CD4-positive, alpha-beta T cell treated with Interleukin-12 subunit alpha and Interleukin-12 subunit beta, for 1 hour (primary cell): ENCODE measurements at places on chromosomes 4 and X.

GRCh38 chrX:47540754-47541538, 20.1 kb upstream of the ARAF start:
- no peak for DNase-seq

DNA sequence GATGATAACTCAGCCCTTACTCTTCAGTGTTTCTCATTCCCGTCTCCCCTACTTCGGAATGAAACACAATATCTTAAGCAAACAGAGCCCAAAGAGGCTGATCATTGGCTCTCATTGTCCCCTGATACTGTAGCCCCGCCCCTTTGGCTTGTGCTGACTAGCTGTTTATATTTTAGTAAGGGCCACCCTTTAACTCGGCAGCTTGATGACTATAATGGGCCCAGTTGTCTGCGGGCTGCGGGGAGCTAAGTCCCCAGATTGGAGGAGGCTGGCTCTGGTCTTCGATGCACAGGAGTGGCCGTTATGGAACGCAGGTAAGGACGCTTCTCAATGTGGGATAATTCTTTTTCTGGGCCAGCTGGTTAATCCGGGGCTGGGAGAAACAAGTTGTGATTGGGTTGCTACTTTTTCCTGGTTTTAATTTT, at the start of gene TRIM2:
Gene TRIM2 (plus strand): TSS at position 197 of the 425 bp plus-strand sequence. CDS start 88 bp downstream, at position 285.
- DNase-seq: no peak

- DNase-seq: no peak
Observed at GRCh38 chr4:73843369-73843768, 6.9 kb downstream of the CXCL6 start.

GRCh38 chr4:43341741-43342140, 449.2 kb downstream of the GRXCR1 start:
- no peak for DNase-seq

DNA sequence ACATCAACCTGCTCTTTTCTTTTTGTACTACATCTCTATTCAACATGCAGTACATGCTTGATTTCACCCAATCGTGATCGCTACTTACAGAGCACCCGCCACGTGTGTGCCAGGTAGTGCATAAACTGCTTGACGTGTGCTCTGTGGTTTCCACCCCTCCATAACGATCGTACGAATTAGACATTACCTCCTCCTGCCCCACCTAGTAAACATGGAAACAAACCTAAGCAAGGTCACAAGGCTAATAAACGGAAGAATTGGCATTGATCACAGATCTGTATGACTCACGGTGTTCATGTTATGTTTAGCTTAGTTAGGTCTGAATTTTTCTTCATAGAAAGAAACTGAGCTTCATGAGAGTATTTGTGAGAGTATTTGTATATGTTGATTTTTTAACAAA, 64.1 kb downstream of the STX18 start:
- no peak for DNase-seq

DNA sequence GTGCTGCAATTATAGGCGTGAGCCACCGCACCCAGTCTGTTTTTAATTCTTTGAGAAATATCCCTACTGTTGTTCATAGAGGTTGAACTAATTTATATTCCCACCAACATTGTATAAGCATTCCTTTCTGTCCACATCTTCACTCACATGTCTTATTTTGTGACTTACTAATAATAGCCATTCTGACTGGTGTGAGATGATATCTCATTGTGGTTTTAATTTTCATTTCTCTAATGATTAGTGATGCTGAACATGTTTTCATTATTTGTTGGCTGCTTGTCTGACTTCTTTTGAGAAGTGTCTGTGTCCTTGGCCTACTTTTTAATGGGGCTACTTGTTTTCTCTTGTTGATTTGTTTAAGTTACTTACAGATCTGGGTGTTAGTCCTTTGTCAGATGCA, 310.9 kb upstream of the MAOA start:
- no peak for DNase-seq

DNA sequence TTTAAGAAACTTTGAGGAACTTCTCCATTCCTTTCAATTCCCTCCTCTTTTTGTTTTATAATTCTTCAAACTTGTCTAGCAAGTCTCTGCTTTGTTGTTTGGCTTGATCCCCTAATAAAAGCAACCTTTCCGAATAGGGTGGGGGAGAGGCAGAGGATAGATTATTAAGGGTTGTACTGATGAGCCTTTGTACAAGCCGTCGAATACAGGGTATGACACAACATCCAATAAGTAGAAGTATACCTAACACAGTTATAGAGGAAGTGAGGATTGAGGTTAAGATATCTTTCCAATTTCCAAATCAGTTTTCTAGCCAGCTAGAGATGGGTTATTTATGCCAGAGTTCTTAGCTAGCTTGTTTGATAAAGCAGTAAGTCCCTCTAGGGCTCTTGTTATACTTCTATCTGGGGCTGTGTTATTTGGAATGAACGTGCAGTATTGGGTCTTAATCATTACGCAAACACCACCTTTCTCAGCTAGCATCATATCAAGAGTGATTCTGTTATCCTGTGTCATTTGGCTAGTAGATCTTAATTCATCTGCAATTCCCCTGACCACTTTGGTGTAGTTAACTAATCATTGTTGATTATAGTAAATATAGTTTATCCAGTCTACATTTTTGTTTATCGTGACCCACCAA, 18.5 kb downstream of the METAP1 start:
- DNase-seq: no peak
